ENCODE measurements at places on chromosomes 3 and 15. TPM values are rescaled to one million over a fixed set of nuclear protein-coding genes. Genes with fewer than 3 reads are reported as not detected.

GRCh38 chr3:194187233-194187944 lies 51.4 kb downstream of the HES1 start:
- DNase-seq: no peak

DNA sequence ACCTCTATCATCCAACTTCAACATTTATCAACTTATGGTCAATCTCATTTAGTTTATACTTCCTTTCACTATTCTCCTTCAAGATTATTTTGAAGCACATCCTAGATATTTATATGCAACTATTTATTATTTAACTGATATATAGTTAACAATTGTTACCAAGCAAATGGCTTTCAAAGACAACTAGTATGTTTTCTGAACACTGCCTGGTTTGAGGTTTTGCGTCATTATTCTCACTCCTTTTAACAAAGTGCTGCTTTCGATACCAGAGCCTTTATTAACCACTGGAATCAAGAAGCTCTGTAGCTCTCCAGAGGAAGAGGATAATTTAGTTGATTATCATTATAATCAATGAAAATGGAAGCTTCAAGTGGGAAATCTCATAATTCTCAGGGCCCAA lies 19.6 kb downstream of the ZIC1 start:
- DNase-seq: no peak

- DNase-seq: peak; percentile 31
Measured at GRCh38 chr3:67531181-67532101, 123.0 kb downstream of the SUCLG2 start.

DNA sequence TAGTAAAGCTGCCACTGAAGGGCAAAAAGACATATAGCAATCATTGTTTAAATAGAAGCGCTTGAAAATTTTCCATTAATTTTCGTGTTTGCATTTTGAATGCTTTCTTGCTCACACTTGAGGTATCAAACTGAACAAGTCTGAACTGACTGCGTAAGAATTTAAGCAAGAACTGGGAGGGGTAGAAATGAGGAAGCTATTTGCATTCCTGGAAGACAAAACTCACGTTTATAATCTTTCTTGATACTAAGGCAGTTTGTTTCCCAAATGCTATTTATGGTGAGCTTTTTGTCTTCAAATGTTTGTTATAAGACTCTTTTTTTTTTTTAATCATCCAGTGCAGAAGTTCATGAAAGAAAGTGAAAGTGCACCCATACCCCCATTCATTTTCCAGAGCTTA lies 499.8 kb upstream of the TPRG1 start:
- no peak for DNase-seq

GRCh38 chr3:101791778-101792177 lies 12.8 kb downstream of the NXPE3 start:
- no peak for DNase-seq

DNA sequence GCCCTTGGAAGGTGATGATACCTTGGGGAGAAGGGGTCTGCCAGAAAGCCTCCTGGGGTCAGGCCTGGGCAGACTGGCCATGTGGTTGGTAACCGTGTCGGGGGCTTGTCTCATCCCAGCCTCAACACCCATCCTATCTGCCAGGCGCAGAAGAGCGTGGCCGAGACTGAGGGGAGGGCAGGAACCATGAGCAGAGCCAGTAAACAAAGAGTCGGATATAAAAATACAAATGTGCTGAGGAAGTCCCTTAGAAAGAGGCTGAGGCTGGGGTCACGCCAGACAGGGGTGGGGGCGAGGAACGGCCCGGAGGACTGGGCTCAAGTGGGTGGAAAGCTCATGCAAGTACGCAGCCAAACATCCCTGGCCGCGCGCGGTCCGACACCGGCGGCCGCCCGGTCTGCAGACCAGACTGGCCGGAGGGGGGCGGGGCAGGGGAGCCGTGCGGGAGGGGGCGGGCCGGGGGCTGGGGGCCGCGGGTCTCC lies 1.9 kb downstream of the CAMK2N2 start:
- DNase-seq: no peak

The ALDH1A2 gene
- total RNA-seq: not detected

The POMGNT2 gene
- total RNA-seq: 10.8 TPM

The ANKUB1 gene
- not detected for total RNA-seq
